Pulmonary artery endothelial cell (primary cell): ENCODE measurements at places on chromosomes 4 and X. TPM values are rescaled to one million over a fixed set of nuclear protein-coding genes. Genes with fewer than 3 reads are reported as not detected.

SHOX gene
- not detected in 2 replicates for total RNA-seq

SPIN2A gene
- total RNA-seq: 0.20 and 0.21 TPM in 2 replicates

HTT gene
- 21.8 and 51.8 TPM in 2 replicates for total RNA-seq

CXXC4 gene
- under 0.01 and 0.04 TPM in 2 replicates for total RNA-seq

TLL1 gene
- 1.2 and 2.2 TPM in 2 replicates for total RNA-seq

ANKRD50 gene
- total RNA-seq: 88.4 and 91.9 TPM in 2 replicates

C4orf54 gene
- total RNA-seq: not detected in 2 replicates

GRCh38 chr4:76615999-76616398, 181.0 kb downstream of the SHROOM3 start:
- no peak for DNase-seq

DNA sequence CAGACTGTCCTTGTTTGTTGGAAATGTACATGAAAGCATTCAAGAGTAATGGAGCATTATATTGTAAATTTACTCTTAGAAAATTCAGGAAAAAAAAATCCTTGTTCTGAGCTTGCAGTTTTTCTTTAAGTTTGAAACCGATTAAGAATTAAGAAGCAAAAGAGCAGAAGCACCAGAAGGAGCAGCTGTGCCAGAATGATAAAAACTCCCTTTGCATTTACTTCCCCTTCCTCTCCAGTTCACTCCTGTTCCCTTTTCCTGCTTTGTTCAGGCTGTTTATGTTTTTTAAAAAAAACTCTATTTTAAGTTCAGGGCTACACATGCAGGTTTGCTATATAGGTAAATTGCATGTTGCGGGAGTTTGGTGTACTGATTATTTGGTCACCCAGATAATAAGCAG, 90.3 kb downstream of the ATOH1 start:
- DNase-seq: no peak

- DNase-seq: no peak
These were observed 2139.0 kb downstream of the ARAP2 start for GRCh38 chr4:34105311-34105710.

- no peak for DNase-seq
These were observed 12.2 kb downstream of the ITIH6 start for GRCh38 chrX:54785901-54786300.

DNA sequence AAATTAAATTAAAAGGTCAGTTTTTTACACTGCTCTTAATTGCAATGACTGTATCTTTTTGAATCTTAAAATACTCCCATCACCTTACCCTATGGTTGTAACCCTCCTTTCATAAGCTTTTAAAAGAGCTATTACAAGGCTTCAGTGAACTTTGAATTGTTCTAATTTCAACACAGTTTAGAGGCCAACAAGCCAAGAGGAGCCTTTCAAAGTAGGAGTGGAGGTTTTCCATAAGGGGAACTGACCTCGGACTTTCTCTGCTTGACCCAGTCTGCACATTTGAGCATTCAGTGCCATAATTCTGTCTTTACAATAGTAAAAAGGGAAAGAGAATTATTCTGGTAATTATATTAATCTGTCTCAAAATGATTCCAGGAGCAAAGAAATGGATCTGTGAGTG, 98.9 kb downstream of the PARM1 start:
- DNase-seq: no peak

DNA sequence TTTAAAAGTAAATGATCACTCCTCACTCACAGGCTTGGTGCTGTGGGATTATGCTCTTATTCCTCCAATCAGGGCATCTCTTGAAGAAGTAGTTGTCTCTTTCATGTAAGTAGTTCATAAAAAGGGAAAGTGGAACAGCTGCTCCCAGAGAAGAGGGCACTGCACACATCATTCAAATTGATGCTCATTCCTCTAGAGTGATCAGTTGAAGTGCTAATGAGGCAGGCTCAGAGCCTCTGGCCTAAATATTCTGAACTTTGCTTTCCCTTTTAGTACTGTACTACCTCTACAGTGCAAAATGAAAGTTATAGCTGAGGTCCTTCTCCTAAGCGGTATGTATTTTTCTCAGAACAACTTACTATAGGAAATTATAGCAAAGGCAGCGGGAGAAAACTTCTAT, 1453.1 kb downstream of the ARAP2 start:
- DNase-seq: no peak

DNA sequence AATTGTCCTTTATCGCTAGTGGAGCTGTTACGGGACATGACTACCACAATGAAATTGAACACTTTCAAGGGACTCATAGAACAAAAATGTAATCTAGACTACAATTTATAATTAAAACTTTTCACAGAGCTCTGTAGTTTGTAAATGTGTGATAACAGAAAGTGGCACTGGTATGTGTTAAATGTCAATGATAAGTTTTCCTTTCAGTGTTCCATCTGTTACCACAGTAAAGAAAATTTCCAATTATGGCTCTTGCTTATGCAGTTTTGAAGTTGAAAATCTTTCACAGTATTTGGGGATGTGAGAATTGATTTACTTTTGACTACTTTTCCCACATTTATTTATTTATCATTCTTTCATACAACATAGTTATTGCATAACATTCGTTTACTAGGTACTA, 40.1 kb upstream of the GUCY1A1 start:
- no peak for DNase-seq

DNA sequence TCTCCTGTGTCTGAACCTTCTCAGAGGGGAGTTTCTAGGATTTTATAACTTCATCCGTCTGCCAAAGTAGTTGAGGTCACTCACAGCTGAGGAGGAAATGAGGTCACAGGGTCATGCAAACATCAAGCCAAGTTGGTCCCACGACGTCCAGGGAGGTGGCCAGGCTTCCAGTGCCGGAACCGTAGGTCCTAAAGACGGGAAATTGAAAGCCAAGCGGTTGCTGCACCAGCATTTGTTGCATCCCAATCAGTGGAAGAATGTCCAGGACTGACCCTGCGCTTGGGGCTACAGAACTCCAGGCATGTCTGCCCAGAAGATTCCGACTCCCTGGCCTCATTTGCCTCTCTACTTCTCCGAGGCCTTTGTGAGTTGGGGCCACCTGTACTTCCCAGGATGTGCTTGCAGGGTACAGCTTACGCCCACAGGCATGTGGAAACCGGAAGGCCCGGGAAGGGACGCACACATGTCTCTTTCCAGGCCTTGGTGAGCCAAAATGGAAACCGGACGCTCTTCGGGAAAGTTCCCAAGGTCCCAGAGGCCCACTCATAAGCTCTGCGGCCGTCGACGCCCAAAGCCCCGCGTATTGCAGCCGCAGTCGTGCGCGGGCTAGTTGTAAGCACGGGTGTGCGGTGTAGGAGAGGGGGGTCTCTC, 9.3 kb downstream of the PRDM8 start:
- DNase-seq: no peak

DNA sequence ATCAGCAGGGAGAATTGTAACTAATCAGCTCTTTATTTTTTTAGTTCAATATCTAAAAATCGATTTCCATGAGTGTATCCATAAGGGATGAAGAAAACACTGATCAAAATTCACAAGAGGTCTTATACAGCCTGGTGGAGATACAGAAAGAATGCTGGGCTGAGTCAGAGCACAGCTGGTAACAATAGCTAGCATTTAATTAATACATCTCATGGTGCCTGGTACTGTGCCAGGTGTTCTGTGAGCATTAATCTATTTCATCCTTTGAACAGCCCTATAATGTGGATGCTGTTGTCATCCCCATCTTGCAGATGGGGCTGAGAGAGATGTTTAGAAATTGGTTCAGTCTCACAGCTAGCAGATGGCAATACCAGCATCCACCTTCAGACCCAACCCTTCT, 250.9 kb upstream of the RPS6KA3 start:
- no peak for DNase-seq

GRCh38 chrX:30812326-30812725, 76.7 kb downstream of the TAB3 start:
- no peak for DNase-seq

GRCh38 chr4:152534541-152535359, 1.1 kb downstream of the FBXW7 start:
- DNase-seq: no peak

- no peak for DNase-seq
These were observed 56.0 kb downstream of the NCAPG start for GRCh38 chr4:17866810-17867209.
